ENCODE measurements at places on chromosomes 16 and 17.

- DNase-seq: no peak
Measured at GRCh38 chr17:58047376-58048150, 35.7 kb upstream of the DYNLL2 start.

GRCh38 chr16:56631832-56632155 lies 665 bp upstream of the MT1M start:
- no peak for DNase-seq

DNA sequence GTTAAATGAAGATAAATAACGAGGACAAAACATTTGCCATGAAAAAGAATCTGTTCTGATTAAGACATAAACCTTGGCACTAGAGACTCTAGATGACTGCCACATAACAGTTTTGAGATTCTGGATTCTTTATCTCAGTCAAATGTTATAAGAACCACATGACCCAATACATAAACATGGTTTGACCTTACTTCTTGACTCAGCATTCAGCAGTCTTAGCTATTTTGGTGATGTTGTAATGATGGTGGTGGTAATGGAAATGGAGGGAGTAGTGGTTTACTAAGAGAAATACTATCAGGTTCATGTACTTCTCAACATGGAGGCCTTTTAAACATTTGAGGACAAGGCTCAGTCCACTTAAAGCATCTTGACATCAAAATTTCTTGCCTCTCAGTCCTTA lies 925.4 kb downstream of the CDH11 start:
- no peak for DNase-seq

DNA sequence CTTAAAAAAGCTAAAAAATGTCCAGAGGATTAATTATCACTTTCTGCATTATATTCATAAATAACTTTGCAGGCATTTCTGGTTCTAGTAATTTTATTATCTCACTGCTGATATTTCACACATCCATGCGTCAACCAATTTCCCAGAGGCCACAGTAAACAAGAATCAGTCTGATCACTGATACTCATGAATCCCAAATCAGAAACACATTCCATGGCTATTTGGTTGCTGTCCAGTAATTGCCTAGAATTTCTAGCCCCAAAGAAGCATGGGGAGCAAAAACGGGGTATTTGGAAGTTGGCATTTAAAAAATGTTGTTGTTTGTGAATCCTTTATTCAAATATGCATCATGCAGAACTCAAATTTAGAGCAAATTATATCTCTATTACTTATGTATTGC lies 244.8 kb downstream of the CDH8 start:
- DNase-seq: no peak

DNA sequence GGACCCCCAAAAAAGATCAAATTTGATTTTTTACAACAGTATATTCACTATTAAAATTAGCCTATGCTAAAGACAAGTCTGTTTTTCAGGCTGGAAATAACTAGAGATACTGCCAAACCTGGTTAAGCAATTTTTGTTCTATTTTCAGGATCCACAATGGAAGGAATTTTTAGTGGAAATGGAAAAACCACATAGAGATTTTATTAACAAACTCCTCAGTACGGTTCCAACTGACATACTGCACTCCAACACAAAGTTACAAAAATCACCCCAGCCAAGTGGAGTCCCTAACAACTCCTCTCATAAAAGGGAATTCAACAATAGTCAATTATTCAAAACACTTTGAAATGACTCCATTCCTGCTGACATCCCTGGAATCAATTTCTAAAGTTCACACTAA lies 101.6 kb upstream of the TOB1 start:
- DNase-seq: no peak

- DNase-seq: no peak
Measured at GRCh38 chr16:9903-10665, 43.3 kb downstream of the POLR3K start.

GRCh38 chr17:39650121-39650579 lies 13.2 kb downstream of the STARD3 start:
- no peak for DNase-seq

DNA sequence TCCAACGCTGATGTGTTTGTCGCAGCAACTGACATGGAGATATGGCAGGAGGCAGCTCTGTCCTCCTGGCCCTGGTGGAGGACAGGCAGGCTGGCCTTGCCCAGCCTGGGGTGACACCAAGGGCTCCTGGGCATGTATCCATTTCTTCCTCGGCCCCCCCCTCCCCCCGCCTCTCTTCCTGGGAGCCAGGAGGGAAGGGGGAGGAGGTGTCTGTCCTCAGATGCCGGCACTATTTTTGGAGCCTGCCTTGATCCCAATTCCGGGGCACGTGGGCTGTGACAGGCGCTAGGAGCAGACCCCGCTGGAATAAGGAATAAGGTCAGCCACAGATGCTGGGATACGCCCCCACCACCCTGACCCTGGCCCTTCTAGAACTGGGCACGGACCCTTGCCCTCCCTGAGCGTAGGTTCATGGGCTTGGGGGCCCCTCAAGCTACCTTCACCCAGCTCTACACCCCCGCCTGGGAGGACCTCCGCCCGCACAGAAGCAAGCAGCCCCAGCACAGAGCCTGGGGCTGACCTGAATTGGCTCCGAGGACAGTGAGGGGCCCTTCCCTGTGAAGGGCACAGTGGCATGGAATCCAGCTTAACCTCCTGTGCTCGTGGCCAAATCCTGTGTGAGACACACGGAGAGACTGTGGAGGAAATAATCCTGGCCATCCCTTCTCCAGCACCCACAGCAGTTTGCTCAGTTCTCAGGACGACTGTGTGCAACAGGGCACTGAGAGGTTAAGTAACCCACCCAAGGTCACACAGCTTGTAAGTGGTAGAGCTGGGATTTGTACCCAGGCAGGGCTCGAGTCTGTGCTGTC lies 24.1 kb downstream of the SEC14L5 start:
- DNase-seq: no peak

DNA sequence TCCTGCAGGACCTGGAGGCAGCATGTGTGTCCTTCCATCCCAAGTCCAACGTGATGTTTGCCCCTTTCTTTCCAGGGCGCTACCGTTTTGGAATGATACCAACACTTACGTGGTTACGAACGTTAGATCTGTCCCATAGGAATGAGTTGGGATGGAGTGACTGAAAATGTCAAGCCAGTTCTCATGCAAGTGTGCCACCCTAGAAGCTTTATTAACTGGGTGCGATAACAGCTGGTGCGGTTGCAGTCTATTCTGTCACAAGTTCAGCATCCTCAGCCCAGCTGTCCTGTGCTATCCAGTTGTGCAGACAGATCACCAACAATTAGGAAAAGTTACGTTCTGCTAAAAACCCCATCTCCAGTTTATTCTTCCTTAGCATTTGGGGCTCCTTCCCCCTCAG lies 52.5 kb downstream of the BANP start:
- no peak for DNase-seq

- DNase-seq: peak; percentile 24
Measured at GRCh38 chr17:17994271-17995069, 21.8 kb downstream of the DRC3 start.

- no peak for DNase-seq
Measured at GRCh38 chr17:1077986-1078711, 81.2 kb downstream of the TIMM22 start.

DNA sequence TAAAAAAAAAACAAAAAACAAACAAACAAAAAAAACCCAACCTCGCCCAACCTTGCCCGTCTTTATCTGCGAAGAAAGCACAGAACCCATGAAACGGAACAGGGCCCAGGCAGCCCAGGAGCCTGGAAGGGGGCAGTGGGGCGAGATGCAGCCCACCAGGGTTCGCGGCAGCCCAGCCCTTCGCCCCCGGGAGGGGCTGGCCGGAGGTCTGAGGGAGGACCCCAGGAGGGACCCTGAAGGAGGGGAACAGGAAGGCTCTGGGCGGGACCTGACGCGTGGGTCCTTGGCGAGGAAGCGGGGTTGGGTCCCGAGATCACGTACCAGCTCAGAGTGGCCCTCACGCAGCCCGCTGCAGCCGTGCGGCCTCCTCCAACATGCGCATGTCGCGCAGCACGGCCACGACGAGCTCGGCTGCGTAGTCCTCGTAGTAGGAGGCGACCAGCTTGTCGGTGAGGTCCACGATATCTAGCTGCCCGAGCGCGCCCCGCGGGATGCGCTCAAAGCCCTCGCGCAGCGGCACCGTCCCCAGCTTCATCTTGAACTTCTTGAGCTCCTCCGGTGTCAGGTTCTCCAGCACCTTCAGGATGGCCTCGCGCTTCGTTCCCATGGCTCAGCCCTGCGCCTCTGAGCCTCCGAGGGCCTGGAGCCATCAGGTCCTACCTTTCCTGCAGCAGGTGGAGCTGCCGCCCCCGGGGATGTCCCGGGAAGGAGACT lies at the start of gene PYDC1:
TSS of gene PYDC1 (minus strand) at position 714 of the 714 bp plus-strand sequence. CDS start at position 607, 107 bp downstream.
- DNase-seq: peak; percentile 34

DNA sequence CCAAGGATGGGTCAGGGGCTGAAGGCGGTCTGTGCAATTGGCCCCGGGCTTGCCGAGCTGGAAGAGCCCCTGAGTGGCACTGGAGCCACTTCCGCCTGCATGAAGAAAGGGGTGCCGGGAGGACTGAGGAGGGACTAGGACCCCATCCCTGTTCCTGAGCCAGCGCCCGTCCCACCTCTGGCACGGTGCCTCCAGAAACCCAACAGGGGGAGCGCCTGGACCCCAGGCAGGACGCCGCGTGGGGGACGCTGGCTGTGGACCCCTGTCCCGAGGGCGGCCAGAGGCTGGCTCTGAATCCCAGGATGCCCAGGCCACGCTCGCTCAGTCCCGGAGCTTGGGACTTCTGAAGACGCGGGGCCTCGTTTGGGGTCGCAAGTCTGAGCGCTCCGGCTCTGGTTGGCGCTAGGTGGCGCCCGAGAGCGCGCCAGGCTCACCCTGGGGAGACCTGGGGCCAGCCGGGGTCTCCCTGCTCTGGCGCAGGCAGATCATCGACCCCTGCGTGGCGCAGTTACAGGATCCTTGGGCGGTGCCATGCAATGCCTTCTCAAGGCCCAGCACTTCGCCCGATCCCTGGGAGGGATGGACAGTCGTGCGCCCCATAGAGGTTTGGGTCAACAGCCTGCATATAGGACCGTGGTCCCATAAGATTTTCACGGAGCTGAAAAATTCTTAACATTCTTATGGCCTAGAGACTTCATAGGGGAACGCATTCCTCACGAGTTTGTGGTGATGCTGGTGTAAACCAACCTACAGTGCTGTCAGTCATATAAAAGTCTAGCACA lies 58.5 kb upstream of the CREBBP start:
- peak; percentile 77 for DNase-seq

DNA sequence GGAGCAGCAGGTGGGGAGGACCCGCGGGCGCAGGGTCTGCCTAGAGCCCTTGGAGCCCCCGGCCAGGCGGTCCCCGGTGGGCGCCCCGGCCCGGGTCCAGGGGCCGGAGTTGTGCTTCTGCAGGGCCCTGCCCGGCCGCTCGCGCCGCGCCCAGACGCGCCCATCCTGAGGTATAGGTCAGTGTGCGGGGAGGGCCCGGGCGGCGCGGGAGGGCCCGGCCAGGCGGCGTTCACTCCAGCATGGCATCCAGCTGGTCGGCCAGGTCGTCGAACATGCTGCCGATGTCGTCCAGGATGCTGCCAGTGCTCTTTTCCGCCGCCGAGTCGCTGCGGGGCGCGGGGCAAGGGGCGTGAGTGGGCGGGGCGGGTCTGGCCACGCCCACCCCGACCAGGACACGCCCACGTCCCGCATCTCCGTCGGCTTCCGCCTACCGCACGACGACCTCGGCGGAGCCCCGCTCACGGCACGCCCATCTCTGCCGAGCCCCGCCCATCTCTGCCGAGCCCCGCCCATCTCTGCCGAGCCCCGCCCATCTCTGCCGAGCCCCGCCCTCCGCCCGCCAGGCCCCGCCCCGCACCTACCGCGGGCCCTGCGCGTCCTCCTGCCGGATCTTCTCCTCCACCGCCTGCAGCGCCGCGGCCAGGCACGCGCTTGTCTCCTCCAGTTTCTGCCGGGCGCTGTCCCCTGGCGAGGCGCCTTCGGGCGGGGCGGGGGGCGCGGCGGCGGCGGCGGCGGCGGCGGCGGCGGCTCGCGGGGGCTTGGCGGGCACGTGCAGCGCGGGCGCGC lies 17.9 kb downstream of the CASKIN1 start:
- DNase-seq: peak; percentile 52

DNA sequence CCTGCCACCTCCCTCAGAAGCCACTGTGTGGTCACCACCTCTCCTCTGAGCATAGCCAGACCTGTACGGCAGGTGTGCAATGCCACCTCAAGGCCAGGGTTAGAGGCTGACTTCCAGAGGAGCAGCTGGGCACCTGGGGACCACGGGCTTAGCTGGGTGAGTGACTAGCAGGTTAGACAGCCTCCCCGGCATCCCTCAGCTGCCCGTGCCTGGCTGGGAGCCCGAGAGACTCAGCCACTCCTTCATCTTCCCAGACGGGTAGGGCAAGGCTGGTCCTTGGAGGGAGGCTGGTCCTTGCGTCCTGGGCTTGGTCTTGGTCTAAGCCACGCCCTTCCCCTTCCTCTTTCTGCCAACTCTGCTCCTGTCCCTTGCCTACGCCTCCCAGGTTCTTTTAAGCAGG lies 7.8 kb downstream of the CRHR1 start:
- DNase-seq: no peak

DNA sequence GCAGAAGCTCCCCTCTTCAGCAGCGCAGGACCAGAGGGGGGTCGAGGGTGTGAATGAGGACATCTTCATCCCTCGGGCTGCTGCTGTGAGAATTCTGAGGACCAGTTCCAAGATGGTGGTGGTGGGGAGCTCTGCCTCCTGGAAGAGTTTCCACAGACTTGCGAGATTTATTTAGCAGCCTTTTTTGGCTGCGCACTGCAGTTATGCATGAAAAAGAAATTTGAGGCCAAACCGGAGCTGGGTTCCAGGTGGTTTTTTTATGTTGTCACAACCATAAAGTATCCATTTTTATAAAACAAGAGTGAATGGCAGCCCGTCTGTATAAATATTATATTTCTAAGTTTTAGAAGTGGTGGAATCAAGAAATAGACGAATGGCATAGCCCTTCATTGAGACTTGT lies 76.9 kb upstream of the CLEC18A start:
- DNase-seq: no peak

- no peak for DNase-seq
Measured at GRCh38 chr17:81246679-81247338, 7.7 kb downstream of the NDUFAF8 start.

- peak; percentile 75 for DNase-seq
Measured at GRCh38 chr17:60077672-60078519, 825 bp downstream of the HEATR6 start.

DNA sequence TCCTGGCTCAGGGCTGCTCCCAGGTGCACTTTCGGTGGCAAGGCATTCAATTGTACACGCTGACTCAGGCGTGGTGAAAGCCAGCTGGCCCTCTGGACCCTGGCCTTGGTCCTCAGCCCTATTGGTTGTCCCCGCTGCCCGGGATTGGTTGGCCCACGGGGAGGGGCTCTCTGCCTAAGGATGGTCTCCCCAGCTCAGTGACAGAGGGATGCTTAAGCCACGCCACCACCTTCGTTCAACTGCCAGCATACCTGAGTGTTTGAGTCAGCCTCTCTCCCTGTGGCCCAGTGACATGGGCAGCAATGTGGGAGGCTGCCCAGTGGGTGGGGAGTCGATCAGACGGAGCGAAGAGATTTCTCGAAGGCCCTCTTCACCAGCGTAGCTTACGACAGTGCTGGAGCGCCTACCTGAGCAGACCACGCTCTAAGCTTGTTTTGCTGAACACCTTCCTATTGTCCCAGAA lies 30.3 kb downstream of the IRF8 start:
- no peak for DNase-seq

Measured in stimulated activated CD4-positive, alpha-beta T cell treated with anti-CD3 and anti-CD28 coated beads, Interleukin-15, amount 100 ng/mL, for 24 hours (primary cell).